ENCODE measurements at places on chromosomes 2 and 18.

- no peak for DNase-seq
Measured at GRCh38 chr2:172647439-172647838, 88.2 kb upstream of the RAPGEF4 start.

- no peak for DNase-seq
Measured at GRCh38 chr2:21301871-21302455, 178.2 kb downstream of the TDRD15 start.

DNA sequence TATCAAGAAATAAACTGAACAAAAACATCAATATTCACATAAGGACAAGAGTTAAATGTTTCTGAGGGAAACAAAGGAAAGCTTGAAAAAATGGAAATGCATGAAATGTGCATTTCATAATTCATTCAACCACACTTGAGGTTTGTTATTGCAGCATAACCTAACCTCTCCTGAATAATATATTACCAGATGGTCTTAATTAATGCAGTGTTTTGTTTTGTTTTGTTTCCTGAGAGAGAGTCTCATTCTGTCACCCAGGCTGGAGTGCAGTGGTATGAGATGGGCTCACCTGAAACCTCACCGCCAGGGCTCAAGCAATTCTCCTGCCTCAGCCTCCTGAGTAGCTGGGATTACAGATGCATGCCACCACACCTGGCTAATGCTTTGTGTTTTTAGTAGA is 139.9 kb upstream of the PIEZO2 start:
- DNase-seq = no peak

GRCh38 chr2:195602687-195603086 is 54.3 kb upstream of the SLC39A10 start:
- DNase-seq = no peak

DNA sequence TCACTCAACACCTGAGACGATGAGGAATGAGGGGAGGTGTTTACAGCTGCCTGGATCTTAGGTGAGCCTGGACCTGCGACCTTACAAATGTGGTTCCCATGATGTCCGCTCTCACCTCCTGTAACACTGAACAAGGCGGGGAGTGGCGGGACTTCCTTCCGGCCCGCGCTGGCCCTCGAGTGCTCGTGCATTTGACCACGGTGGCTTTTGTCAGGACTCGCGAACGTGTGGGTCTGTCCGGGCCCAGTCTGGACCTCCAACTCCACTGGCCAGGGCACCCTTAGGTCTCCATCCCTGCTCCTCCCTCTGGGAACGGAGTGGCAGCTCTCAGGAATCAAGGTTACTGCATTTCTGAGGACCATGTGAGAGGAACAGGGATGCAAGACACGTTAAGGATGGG is 263.0 kb upstream of the SALL3 start:
- no peak for DNase-seq

GRCh38 chr2:100205174-100205573 is 62.8 kb upstream of the AFF3 start:
- DNase-seq = no peak

- no peak for DNase-seq
Measured at GRCh38 chr2:128361376-128362131, 42.9 kb upstream of the HS6ST1 start.

All from stimulated activated CD8-positive, alpha-beta memory T cell treated with anti-CD3 and anti-CD28 coated beads, Interleukin-4, amount 100 ng/mL, for 4 hours (primary cell).